Hematopoietic multipotent progenitor cell treated with erythropoietin and hydrocortisone succinate and interleukin-3 and kit ligand, for 17 days (in vitro differentiated cells): ENCODE measurements at places on chromosomes 7 and 10.

DNA sequence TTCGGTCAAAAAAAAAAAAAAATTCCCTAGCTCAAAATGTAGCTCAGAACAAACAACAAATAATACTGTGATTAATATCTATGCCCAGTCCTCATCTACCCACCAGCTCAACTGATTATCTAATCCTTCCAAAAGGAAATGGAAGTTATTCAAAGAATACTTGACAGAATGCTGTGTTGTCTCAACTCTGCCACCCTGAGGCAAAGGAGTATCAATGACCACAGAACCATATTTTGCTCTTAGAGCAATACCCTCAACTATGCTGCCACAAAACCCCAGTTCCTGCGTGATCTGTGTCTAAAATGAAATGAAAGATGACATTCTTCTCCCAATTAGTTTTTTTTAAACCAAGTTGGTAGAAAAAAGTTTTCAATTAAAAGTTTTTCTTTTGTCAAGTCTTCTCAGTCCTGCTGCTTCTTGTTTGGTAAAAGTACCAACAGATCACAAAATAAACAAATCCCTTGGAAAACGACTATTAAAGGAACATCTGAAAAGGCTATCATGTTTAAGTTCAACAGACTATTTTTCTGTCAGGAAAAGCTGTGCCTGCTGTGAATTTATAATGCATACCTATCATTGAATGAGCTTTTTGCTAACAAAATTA, 21.6 kb downstream of the RBM28 start:
- DNase-seq: no peak

DNA sequence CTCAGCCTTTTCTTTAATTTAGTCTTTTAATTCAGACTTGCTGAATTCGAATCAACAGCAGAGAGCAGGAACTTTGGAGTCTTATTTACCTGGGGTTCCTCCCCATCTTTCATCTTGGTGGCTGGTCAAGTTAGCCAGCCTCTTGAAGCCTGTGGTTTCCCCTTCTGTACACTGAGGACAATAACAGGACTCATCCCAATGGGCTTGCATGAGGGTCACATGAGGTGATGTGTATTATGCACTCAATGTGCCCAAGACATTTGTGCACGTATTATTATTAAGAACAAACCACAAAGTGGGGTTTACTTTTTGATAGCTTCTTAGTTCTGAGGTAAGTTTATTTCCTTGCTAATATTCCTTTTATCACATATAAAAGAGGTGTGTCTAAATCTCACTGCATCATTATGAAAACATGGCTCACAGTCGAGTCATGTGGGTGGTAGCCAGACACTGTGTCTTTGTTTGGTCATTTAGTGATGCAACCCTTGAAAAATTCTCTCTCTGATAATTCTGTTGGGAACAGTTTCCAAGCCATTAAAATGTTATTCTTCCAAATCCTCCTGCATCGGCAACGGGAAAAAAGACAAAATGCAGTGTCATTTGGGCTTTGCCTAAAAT, 86.5 kb upstream of the GRB10 start:
- no peak for DNase-seq

DNA sequence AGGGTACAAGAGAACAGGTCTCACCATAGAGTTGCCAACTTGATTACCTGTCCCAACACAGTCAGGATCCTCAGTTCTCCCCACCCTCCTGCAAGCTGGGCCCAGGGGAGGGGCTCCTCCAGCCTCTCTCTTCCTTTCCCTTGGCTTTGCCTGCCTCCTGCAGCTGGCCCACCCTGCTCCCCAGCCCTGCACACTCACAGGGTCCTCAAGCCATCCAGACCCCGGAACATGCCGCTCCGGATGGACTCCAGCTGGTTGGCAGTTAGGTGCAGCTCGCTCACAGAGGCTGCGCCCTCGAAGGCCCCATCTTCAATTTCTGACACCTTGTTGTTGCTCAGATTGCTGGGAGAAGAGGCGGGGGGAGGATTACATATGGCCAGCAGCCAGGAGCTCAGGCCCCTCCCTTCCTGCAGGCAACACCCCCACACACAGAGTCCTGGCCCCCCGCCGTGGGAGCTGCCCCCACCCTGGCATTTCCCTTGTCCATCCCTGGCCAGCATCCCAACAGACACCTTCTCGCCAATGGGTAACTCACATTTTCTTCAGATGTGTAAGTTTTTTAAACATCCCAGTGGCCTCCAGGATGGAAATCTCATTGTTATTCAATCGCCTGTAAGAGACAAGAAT, 139.2 kb downstream of the SLIT1 start:
- DNase-seq: no peak

GRCh38 chr10:102465466-102465865, 14.1 kb upstream of the C10orf95 start:
- DNase-seq: no peak

- no peak for DNase-seq
These were observed 156.3 kb downstream of the PTEN start for GRCh38 chr10:88019753-88020152.

- DNase-seq: no peak
These were observed 116.2 kb downstream of the SND1 start for GRCh38 chr7:127768241-127768640.

GRCh38 chr7:25314094-25314730, 85.9 kb upstream of the NPVF start:
- no peak for DNase-seq

DNA sequence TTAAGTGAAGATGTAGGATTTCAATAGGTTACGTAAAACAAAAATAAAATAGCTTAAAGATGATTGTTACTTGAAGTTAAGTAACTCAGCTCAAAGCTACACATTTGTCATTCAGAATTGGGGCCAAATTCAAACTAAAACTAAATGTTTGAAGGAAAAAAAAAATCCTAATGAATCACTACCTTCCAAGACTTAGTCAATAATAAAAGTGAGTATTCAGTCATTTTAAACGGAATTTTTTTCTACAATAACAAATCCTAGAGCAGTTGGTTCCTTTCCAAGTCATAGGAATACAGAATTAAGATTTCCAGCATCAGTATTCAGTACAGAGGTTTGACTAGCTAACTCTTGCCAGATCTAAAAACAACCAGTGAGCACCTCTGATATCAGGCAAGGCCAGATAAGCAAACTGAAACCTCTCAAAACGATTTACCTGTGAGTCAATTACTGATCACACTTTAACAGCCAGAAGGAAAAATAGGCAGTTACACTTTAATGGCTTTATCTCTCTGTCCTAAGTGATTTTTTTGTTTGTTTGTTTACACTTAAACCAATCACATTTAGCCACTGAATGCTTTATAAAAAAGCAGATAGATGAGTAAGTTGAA, 669.8 kb upstream of the ANKRD30A start:
- DNase-seq: no peak

- DNase-seq: peak; percentile 47
These were observed 16.4 kb upstream of the PARP12 start for GRCh38 chr7:140079121-140079536.

GRCh38 chr7:160958-161725, 31.2 kb upstream of the FAM20C start:
- DNase-seq: no peak

GRCh38 chr10:132107186-132107948, 41.6 kb downstream of the JAKMIP3 start:
- DNase-seq: no peak

GRCh38 chr10:125531465-125531864, 151.5 kb downstream of the TEX36 start:
- DNase-seq: no peak

DNA sequence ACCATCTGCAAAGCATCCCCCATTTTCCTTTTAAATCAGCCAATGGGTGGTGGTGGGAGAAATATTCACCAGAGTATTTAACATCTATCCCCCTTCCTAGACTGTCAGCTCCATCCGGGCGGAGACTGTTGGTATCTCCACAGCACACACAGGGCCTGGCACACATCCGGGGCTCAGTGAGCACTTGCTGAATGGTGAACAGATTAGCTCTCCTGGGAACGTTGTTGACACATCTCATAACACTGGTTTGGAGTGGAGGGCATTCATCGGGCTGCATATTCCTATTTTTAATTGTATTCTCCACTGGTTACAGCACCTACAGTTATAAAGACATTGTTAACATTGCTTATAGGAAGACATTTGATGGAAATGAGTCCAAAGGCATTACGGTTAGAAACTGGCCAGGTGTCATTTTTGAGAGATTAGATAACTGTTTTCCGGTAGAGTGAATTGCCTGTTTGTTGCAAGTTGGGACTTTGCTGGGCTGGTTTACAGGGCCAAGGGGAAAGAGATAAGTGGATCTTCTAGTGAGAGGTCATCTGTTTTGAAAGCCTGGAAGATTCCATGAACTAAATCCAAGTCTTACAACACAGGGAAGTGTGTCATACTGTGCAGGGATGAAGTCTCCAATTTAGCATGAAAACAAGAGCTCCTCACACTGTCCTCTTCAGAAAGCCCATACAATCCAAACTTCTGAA, 101.8 kb downstream of the EGFR start:
- DNase-seq: no peak

GRCh38 chr10:17381502-17382142, 72.8 kb downstream of the ST8SIA6 start:
- no peak for DNase-seq

GRCh38 chr10:124020981-124021815, 72.2 kb downstream of the CHST15 start:
- no peak for DNase-seq

DNA sequence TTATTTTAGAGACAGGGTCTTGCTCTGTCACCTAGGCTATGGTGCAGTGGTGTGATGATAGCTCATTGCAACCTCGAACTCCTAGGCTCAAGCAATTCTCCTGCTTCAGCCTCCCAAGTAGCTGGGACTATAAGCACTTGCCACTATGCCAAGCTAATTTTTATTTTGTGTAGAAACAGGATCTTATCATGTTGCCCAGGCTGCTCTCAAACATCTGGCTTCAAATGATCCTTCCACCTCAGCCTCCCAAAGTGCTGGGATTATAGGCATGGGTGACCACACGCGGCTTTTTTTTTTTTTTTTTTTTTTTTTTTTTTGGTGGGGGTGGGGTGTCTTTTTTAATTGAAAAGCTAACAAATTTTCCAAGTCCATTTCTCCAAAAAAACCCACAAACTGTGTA, 18.4 kb downstream of the HPS6 start:
- DNase-seq: no peak

DNA sequence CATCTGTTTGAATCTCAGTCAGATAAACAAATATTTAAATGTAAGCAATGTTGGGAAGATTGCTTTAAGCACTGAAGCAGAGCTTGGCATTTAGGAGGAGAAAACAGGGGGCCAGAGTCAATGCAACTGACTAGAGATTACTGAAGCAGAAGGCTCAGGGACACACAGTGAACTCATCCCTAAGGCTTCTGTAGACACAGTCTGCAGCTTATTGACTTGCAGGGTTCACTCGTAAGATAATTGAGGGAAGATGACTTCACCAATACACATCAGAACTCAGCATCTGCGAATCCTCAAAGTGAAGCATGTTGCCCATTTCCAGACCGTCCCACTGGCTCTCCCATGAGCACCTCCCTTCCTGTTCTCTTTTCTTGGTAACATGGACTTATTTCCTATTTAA, 363.4 kb upstream of the PFKP start:
- no peak for DNase-seq

- DNase-seq: no peak
These were observed 115.0 kb downstream of the EGFR start for GRCh38 chr7:55133630-55134358.

DNA sequence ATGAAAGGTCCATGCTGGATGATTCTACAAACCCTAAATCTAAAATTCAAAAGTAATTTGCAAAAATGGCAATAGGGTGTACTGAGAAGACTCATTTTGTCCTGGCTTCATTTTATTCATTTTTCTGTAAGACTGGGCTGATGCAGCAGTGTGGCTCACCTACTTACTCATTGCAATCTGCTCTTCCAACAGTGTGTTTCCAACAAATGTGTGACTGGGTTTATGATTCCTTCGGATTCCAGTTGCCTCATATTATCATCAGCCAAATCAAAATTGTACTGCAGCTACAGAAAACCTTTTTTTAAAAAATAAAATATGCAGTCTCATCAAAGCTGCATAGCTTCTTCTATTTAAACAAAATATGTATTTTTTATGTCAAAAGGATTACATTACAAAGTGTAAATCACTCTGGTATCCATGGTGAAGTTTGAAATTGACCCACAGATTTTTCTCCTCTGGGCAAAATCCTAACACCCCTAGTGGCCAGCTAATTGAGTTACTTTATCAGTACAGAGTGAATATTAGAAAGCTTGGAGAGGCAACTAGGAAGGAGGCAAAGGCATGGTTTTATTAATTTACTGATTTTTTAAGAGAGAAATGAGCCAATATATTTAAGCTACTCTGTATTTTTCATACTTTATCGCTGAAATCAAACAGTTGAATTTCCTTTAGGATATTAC, 390.3 kb downstream of the MAGI2 start:
- no peak for DNase-seq

- no peak for DNase-seq
These were observed 247.8 kb downstream of the DOCK4 start for GRCh38 chr7:111958431-111958830.

- DNase-seq: peak; percentile 59
These were observed 53.5 kb downstream of the AOAH start for GRCh38 chr7:36670585-36671431.

DNA sequence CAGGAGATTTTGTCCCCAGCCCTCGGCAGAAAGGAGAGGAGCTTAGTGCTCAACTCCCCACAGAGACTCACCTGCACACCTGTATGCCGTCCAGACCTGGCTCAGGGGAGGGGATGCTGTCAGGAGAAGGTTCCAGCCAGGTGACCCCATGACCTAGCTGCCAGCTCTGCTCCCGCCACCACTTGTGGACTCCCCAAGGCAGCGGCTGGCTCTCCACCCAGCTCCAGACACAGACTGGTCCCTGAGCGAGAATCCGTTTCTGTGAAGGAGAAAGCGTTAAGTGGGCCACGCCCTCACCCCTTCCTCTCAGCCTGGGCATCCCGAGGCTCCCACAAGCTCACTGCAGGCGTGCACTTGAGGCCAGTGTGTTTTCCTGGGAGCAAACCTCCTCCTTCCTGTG, 76.4 kb downstream of the RGS10 start:
- DNase-seq: no peak

DNA sequence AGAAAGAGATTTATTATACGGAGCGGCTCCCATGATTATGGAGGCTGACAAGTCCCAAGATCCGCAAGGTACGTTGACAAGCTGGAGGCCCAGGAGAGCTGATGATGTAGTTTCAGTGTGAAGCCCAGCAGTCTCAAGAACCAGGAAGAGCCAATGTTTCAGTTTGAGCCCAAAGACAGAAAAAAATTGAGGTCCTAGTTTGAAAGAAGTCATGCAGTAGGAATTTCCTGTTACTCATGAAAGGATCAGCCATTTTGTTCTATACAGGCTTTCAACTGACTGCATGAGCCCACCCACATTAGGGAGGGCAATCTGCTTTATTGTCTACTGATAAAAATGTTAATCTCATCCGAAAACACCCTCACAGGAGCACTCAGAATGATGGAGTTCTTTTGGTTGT, 51.5 kb downstream of the CCDC71L start:
- no peak for DNase-seq

DNA sequence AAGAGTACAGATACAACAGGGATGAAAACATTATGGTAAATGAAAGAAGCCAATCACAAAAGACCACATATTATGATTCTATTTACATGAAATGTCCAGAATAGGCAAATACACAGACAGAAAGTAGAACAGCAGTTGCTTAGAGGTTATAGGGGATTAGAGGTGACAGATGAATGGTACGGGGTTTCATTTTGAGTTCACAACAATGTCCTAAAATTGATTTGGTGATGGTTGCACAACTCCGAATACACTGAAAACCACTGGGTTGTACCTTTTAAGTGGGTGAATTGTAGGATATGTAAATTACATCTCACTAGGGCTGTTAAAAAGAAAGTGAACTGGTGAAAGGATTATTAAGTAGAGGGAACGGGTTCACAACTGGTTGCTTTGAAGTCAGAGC, 76.3 kb upstream of the MRLN start:
- DNase-seq: no peak
